ENCODE measurements at places on chromosomes 1 and 21. TPM values are rescaled to one million over a fixed set of nuclear protein-coding genes. Genes with fewer than 3 reads are reported as not detected.

Gene LDLRAD1
- total RNA-seq = not detected

Gene TRAF5
- total RNA-seq = 2.1 TPM

Gene NID1
- total RNA-seq = 112 TPM

Gene RIMKLA
- total RNA-seq = 4.7 TPM

Gene PLA2G2C
- not detected for total RNA-seq

DNA sequence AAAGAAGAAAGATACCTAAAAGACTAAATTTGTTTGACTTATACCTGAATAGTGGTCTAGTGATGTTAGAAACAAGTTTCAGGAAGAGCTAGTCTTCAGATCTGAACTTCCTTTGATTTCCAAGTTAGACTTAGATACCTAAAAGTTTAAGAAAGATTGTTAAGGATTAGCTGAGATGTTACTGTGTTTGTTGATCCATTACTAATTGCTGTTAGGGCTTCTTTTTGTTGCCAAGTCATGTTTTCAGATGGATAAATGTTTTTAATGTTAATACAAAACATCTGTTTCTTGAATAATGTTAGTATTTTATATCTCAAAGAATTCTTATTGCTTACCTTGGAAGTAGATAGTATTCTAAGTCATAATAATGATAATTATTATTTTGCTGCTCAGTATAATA, 11.6 kb downstream of the GNAI3 start:
- H3K27ac ChIP-seq = no peak overlapping the region
- H3K27me3 ChIP-seq = no peaks in the 10 kb centered on the region
- H3K36me3 ChIP-seq = no peaks in the 10 kb centered on the region
- peaks cover 46% of the 10 kb centered on the region for H3K4me1 ChIP-seq
- H3K4me3 ChIP-seq = no peak overlapping the region
- no peak for DNase-seq

GRCh38 chr1:157034137-157034800, 11.3 kb downstream of the ARHGEF11 start:
- no peak overlapping the region for H3K4me3 ChIP-seq
- no peak overlapping the region for H3K27ac ChIP-seq
- H3K27me3 ChIP-seq = no peaks in the 10 kb centered on the region
- DNase-seq = no peak
- H3K4me1 ChIP-seq = no peaks in the 10 kb centered on the region
- no peaks in the 10 kb centered on the region for H3K36me3 ChIP-seq

DNA sequence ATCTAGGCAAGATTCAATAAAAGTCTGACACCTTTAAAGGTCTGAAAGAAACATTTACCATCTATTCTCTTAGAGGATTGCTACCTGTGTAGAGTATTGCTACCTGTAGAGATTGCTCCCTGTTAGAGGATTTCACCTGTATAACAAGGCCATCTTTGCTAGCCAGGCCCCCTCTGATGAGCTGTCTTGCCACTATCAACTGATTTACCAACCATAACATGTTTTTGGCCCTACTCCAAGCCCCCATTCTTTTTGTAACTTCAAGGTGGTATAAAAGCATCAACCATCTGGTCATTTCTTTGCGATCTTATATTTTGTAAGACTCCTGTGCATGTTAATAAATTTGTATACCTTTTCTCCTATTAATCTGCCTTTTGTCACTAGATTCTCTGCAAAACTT, 424.7 kb upstream of the CAMK1G start:
- no peaks in the 10 kb centered on the region for H3K36me3 ChIP-seq
- H3K4me3 ChIP-seq = no peak overlapping the region
- no peaks in the 10 kb centered on the region for H3K27me3 ChIP-seq
- no peaks in the 10 kb centered on the region for H3K4me1 ChIP-seq

DNA sequence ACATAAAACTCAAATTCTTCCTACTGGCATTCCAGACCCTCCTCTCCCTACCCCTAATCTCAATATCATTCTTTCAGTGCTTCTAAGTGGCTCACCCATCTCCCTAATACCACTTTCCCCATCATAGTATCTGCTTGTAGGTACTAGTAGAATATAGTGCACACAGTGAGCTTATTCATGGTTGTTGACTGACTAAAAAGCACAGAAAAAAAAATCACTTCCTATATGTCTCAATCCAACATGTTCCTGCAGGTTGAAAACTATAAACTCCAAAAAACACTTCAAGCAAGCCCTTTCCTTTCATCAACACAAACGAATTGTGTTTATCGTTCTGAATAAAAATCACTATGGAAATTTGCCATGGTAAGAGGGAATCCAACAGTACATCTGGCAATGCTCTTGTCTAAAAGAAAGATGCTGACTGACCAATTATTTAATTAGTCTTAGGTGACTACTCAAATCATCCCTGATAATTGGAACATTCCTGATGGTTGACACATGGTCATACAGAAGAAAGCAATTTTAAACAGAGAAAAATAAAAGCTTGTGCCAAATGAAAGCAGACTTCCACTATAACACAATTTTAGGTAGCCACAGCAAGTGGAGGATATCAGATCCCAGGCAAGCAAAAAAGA, 87.1 kb downstream of the NDUFS5 start:
- no peak overlapping the region for H3K4me3 ChIP-seq
- H3K27ac ChIP-seq = no peak overlapping the region
- peaks cover 57% of the 10 kb centered on the region for H3K4me1 ChIP-seq
- no peak for DNase-seq

GRCh38 chr1:21334214-21335087, 44.2 kb upstream of the ECE1 start:
- H3K4me3 ChIP-seq = peak overlapping the region; percentile 37
- no peaks in the 10 kb centered on the region for H3K36me3 ChIP-seq
- no peaks in the 10 kb centered on the region for H3K4me1 ChIP-seq
- peak overlapping the region; percentile 88 for H3K27ac ChIP-seq

DNA sequence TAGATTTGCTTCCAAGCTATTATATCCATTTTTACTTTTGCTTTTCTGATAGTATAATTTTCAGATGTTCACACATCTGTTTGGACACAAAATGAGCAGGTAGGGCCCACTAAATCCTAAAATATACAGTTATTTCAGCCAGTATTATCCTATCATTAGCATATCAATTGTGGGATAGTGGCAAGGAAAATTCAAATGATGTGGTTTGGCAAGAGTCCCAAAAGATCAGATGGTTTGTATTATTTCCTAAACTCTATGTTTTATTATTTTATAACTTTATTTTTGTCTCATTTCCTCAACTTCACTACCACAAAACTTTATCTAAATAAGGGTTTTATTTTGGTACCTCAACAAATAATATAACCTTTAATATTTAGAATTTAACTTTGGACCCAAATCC, 1659.6 kb downstream of the NCAM2 start:
- DNase-seq = no peak
- no peak overlapping the region for H3K27ac ChIP-seq
- H3K36me3 ChIP-seq = no peaks in the 10 kb centered on the region
- no peak overlapping the region for H3K4me3 ChIP-seq
- H3K4me1 ChIP-seq = no peaks in the 10 kb centered on the region

DNA sequence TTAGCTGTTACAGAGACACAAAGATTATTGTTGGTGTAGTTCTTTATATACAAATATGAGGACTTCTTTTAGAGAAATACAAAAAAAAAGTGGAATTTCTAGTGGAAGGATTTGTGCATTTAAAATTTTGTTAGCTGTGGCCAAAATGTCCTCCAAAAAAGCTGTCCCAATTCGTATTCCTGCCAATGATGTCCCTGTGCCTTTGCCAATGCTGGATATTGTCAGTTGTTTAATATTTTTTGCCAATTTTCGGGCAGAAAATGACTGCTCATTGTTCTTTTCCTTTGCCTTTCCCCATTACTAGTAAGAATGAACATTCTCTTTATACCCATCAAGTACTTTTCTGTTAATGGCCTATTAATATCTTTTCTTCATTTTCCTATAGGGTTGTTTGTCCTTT, 110.0 kb upstream of the HOOK1 start:
- no peaks in the 10 kb centered on the region for H3K36me3 ChIP-seq
- peak overlapping the region; percentile 46 for H3K27ac ChIP-seq
- H3K4me3 ChIP-seq = no peak overlapping the region

GRCh38 chr21:29904359-29905282, 35.2 kb downstream of the GRIK1 start:
- DNase-seq = no peak
- no peak overlapping the region for H3K27ac ChIP-seq
- H3K4me3 ChIP-seq = no peak overlapping the region
- H3K27me3 ChIP-seq = no peaks in the 10 kb centered on the region
- H3K4me1 ChIP-seq = no peaks in the 10 kb centered on the region

GRCh38 chr1:209675565-209676154, 448 bp downstream of the G0S2 start:
- H3K4me3 ChIP-seq = peak overlapping the region; percentile 62
- DNase-seq = no peak
- no peaks in the 10 kb centered on the region for H3K27me3 ChIP-seq

DNA sequence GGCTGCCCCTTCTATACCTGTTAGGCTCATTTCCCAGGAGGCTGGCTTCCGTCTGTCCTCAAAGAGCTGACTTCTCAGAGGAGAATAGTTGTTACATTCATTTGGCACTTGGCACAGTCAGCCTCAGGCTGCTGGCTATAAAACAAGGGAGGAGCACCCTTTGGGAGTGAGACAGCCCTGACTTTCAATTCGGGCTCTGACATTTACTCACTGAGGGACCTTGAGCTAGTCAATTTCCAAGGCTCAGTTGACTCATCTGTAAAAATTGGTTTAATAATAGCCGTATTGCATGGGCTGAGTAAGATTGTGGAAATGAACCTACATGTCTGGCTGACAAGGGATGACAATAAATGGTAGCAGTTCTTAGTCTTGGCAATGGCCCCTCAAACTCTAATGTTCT, 13.7 kb downstream of the ALX3 start:
- H3K4me3 ChIP-seq = no peak overlapping the region
- no peak for DNase-seq
- H3K27ac ChIP-seq = no peak overlapping the region
- no peaks in the 10 kb centered on the region for H3K4me1 ChIP-seq

DNA sequence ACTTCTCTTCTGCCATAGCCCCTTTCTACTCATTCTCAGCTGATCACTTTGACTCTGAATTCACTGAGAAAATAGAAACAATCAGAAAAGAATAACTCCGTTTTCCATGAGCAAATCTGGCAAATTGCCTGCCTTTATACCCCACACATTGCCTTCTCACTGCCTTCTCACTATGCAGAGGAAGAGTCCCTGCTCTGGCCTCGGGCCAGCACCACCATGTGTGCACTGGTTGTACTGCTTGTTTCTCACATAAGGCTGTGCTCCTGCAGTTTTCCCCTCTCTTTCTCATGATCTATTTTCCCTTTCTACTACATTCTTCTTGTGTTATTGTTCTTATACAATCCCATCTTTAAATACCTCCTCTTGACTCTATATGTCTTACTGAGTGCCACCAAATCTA, 2.3 kb upstream of the HMGCS2 start:
- no peaks in the 10 kb centered on the region for H3K27me3 ChIP-seq
- no peaks in the 10 kb centered on the region for H3K36me3 ChIP-seq
- peaks cover 39% of the 10 kb centered on the region for H3K4me1 ChIP-seq
- H3K4me3 ChIP-seq = no peak overlapping the region
- H3K27ac ChIP-seq = no peak overlapping the region

DNA sequence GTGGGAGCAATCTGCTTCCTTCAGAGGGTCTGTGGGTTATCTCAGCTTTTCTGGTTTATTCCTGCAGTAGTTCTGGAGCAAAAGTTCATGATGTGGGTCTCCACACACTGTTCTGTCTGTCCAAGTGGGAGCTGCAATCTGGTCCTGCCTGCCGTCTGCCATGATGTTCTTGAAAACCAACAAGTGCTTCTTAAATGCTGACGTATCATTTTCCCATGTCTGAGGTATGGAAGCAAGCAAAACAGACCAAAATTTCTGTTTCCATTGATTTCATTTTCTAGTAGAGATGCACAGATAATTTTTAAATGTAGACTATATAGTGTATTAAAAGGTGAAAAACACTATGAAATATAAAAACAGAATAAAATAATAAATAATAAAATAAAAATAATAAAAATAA, 65.2 kb downstream of the SERINC2 start:
- H3K36me3 ChIP-seq = no peaks in the 10 kb centered on the region
- no peak overlapping the region for H3K27ac ChIP-seq
- no peaks in the 10 kb centered on the region for H3K27me3 ChIP-seq
- no peak for DNase-seq
- H3K4me3 ChIP-seq = no peak overlapping the region
- H3K4me1 ChIP-seq = no peaks in the 10 kb centered on the region

- H3K4me1 ChIP-seq = no peaks in the 10 kb centered on the region
- H3K4me3 ChIP-seq = no peak overlapping the region
- no peak for DNase-seq
- no peaks in the 10 kb centered on the region for H3K36me3 ChIP-seq
Observed at GRCh38 chr1:214666674-214667073, 63.7 kb downstream of the CENPF start.

GRCh38 chr21:42758721-42759593, 105.5 kb downstream of the PDE9A start:
- no peak overlapping the region for H3K4me3 ChIP-seq
- no peak for DNase-seq
- H3K4me1 ChIP-seq = no peaks in the 10 kb centered on the region
- H3K36me3 ChIP-seq = no peaks in the 10 kb centered on the region
- no peaks in the 10 kb centered on the region for H3K27me3 ChIP-seq

- H3K4me3 ChIP-seq = no peak overlapping the region
- H3K36me3 ChIP-seq = peaks cover 3% of the 10 kb centered on the region
- H3K27me3 ChIP-seq = no peaks in the 10 kb centered on the region
- H3K27ac ChIP-seq = no peak overlapping the region
Observed at GRCh38 chr1:50774759-50775351, 185.2 kb downstream of the FAF1 start.

Measured in right atrium auricular region (tissue), 2 donors.